Endodermal cell (in vitro differentiated cells): ENCODE measurements at places on chromosomes 6 and 20. TPM values are rescaled to one million over a fixed set of nuclear protein-coding genes. Genes with fewer than 3 reads are reported as not detected.

GRCh38 chr6:35601331-35602132, 87.2 kb downstream of the FKBP5 start:
- peak overlapping the region; percentile 48 for H3K27ac ChIP-seq
- H3K4me3 ChIP-seq, result peak overlapping the region; percentile 25
- H3K36me3 ChIP-seq, result no peaks in the 10 kb centered on the region
- H3K27me3 ChIP-seq, result no peaks in the 10 kb centered on the region
- DNase-seq, result peak; percentile 86

DNA sequence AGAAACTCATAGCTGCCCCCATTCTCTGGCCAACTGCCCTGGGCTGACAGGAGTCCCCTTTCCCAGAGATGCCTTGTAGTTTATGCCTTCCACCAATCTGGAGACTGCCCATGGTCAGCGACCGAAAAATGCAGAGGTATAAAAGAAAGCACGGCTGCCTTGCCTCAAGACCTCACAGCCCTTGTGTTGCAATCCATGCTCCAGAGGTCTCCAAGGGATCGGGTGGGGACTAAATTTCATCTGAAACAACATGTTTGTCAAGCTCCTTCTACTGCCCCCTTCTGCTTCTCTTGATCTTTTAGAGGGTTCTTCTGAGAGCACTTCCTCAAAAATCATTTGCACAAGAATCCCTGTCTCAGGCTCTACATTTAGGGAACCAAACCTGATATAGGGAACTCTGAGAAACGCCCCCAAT, 128.8 kb downstream of the PLCB1 start:
- no peaks in the 10 kb centered on the region for H3K27me3 ChIP-seq
- no peaks in the 10 kb centered on the region for H3K36me3 ChIP-seq
- no peak overlapping the region for H3K27ac ChIP-seq
- no peak overlapping the region for H3K4me3 ChIP-seq

- H3K4me3 ChIP-seq, result no peak overlapping the region
- no peak overlapping the region for H3K27ac ChIP-seq
- no peaks in the 10 kb centered on the region for H3K36me3 ChIP-seq
- DNase-seq, result no peak
These were observed 172.5 kb upstream of the BTBD3 start for GRCh38 chr20:11745145-11745544.

- H3K27me3 ChIP-seq, result no peaks in the 10 kb centered on the region
- no peaks in the 10 kb centered on the region for H3K4me1 ChIP-seq
- H3K27ac ChIP-seq, result no peak within 1 kb of the TSS
- peak within 1 kb of the TSS; percentile 97 for H3K4me3 ChIP-seq
- H3K36me3 ChIP-seq, result peaks cover 14% of the 10 kb centered on the region
These were observed at the start of gene ITPA for GRCh38 chr20:3209257-3209945. Gene ITPA, plus strand, starts transcription at chr20:3209498. Its CDS starts 54 bp downstream, at chr20:3209552.

- no peaks in the 10 kb centered on the region for H3K27me3 ChIP-seq
- H3K36me3 ChIP-seq, result no peaks in the 10 kb centered on the region
- DNase-seq, result no peak
These were observed 426.8 kb downstream of the MAFB start for GRCh38 chr20:40262219-40262618.

- no peaks in the 10 kb centered on the region for H3K4me1 ChIP-seq
- no peaks in the 10 kb centered on the region for H3K27me3 ChIP-seq
- H3K4me3 ChIP-seq, result peak overlapping the region; percentile 88
- DNase-seq, result no peak
These were observed 987 bp downstream of the ADISSP start for GRCh38 chr20:3766422-3767109.

- no peaks in the 10 kb centered on the region for H3K4me1 ChIP-seq
- H3K36me3 ChIP-seq, result no peaks in the 10 kb centered on the region
- H3K27me3 ChIP-seq, result peaks cover 11% of the 10 kb centered on the region
- H3K27ac ChIP-seq, result no peak overlapping the region
- no peak overlapping the region for H3K4me3 ChIP-seq
- no peak for DNase-seq
These were observed 266.2 kb downstream of the LRFN2 start for GRCh38 chr6:40320947-40321346.

DNA sequence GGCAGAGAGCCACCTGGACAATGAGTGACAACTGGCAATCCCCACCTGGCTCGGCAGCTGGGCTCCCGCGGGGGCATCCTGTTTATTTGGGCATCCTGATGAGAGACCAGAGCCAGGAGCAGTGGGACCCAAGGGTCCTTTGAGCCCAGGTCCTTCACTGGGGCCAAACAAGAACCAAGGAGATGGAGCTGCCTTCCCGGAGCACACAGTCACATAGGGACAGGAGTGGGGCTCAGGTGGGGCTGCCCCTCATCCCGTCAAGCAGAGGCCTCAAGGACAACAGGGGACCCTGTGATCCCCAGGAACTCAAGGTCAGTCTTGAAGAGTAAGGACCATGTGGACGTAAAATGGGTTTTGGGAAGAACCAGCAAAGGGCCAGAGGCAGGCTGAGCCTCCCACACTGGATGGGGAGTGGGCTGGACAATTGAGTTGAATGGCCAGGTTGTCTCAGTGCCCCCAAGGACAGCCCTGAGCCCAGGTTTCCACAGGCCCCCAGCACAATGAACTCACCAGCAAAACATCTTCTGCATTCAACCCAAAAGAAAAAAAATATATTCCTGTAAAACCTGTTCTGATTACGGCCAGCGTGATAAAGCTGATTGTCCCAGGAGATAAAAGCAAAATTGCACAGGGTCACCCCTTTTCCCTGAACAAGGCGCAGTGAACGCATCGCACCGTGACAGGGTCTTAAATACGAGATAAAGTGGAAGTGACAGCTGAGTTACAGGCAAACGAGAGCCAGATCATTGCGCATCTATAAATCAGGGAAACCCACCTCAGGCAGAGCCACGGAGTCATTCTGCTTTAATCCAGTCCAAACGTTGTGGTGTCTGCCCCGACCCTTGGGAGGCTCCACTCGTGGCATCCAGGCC, 86.2 kb downstream of the ANKRD60 start:
- no peaks in the 10 kb centered on the region for H3K4me1 ChIP-seq
- no peaks in the 10 kb centered on the region for H3K36me3 ChIP-seq
- H3K27ac ChIP-seq, result no peak overlapping the region
- peak; percentile 22 for DNase-seq

Gene LTB
- total RNA-seq, result 1.2 to 10.6 TPM (median 1.3 TPM) in 3 replicates

Gene BNIP5
- total RNA-seq, result not detected in 2 replicates

Gene VWA7
- 0.64 and 0.81 TPM in 2 replicates for total RNA-seq

Gene TAPBP
- total RNA-seq, result 7.0 to 14.4 TPM (median 8.8 TPM) in 3 replicates
